ENCODE measurements at places on chromosomes 12 and 14. TPM values are rescaled to one million over a fixed set of nuclear protein-coding genes. Genes with fewer than 3 reads are reported as not detected.

The POTEM gene
- not detected for total RNA-seq

DNA sequence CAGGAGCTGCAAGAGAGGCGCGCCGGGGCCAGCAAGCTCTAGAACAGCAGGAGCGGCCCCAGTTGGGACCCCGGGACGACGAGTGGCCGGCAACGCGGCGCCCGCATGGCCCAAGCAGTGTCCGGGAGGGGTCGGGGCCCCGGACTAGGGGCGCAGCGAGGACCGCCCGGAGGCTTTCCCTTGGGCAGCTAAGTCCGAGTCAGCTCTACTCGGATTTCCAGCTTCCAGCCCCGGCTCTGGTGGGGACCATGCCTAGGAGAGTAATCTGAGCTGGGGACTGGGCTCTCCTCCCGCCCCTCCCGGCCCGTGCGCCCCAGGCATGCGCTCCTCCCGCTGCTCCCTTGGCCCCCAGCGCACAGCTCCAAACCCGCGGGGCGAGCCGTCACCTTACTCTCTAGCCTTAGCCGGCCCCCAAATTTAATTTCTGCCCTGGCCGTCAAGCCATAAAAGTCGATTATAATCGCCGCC, 41.6 kb upstream of the CAPRIN2 start:
- no peak for DNase-seq

GRCh38 chr12:121918679-121919038, 267 bp downstream of the CFAP251 start:
- DNase-seq = no peak

- DNase-seq = peak; percentile 92
These were observed 514 bp upstream of the ATXN2 start for GRCh38 chr12:111599453-111600204.

The AVPR1A gene
- 0.43 TPM for total RNA-seq

The REP15 gene
- total RNA-seq = 3.1 TPM

DNA sequence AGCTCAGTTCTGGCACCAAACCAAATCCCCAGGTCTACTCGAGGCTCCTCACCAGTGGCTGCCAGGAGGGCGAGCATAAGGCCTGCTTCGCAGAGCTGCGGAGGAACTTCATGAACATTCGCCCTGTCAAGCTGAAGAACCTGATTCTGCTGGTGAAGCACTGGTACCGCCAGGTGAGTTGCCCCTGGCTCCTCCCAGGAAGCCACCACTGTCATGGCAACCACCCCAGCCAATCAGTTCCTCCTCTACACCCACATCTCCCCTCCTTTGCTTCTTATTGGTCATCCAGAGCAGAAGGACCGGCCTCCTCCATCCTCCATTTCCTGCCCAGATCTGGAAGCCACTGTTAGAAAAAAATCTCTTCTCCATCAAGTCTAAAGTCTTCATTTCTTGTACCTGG, 17.2 kb upstream of the OAS2 start:
- no peak for DNase-seq

DNA sequence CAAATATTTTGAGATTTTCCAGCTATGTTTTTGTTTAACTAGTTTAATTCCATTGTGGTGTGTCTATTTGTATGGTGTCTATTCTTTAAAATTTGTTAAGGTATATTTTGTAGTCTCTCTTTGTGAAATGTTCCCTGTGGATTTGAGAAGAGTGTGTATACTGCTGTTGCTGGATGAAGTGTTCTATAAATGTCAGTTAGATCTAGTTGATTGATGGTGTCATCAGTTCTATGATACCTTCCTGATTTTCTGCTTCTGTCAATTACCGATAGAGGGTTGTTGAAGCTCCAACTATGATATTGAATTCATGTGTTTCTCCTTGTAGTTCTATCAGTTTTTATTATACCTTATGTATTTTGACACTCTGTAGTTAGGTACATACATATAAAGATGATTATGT, 53.1 kb downstream of the FUT8 start:
- DNase-seq = no peak

The FUT8 gene
- total RNA-seq = 13.5 TPM

The CD4 gene
- 3.2 TPM for total RNA-seq

DNA sequence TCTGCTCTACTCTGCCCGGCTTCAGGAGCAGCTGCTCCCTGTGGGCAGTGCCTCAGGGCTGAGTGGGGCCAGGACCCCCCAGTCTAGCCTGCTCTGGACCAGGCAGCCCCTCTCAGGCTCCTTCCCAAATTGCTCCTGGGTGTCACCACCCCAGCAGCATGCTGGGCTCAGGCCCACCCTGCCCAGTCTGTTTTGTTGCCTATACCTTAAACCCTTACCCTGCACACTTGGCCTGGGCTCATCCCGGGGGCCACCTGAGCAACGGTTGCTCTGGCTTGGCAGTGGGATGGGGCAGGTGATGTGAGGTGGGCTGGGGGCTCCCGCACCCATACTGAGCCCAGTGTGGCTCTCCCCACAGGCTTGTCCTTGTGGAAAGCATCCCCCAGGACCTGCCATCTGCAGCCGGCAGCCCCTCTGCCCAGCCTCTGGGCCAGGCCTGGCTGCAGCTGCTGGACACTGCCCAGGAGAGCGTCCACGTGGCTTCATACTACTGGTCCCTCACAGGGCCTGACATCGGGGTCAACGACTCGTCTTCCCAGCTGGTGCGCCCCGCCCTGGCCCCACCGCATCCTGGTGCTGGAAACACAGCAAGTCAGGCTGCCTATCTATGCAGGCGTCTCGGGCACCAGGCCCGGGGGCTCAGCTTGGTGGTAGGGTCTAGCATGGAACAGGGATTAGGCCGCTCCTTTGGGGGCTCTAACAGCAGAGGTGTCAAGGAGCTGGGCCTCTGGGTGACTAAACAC, 3.9 kb downstream of the PLD4 start:
- DNase-seq = no peak

DNA sequence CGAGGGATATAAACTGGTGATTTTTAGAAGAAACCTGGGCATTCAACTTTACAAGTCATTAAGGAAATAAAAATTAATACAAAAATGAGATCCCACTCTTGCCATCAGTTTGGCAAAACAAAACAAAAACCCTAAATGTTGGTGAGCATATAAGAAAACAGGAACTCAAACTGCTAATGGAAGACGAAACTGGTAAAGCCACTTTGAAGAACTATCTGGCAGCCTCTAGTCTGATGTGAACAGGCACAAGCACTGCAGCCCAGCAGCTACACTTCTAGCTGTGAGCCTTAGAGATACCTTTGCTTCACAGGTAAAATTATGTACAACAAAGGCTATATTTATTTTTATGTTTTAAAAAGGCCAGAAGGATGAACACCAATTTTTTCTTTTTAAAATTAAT, 459.6 kb downstream of the ZFP36L1 start:
- no peak for DNase-seq

GRCh38 chr14:57508756-57509155, 15.1 kb upstream of the CCDC198 start:
- DNase-seq = no peak

The SLC39A5 gene
- not detected for total RNA-seq

DNA sequence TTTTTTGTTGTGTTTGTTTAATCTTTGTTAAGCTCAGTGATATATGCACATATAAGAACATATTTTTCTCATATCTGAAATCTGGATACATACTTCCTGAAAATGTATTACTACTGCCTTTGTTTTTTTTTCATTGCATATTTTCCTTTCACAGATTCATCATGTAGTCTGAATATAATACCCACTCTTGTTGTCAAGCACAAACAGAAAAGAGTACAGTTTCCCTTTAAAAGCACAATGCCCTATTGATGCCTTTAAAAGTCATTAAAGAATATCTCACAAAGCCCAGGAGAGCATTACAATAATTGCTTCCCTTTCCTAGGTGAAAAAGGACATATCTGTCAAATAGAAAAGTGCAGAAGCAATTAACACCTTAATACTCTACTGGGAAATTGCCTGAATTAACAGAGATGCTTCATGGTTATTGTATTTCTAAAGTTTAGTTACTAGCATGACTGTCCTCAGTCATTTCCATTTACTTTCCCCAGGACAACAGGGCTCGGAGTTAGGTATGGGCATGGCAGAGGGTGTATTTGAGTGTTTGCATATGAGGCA, 107.4 kb downstream of the GRIP1 start:
- DNase-seq = no peak

GRCh38 chr14:91351512-91351862, 66.1 kb downstream of the CCDC88C start:
- no peak for DNase-seq

The OR4K15 gene
- not detected for total RNA-seq

DNA sequence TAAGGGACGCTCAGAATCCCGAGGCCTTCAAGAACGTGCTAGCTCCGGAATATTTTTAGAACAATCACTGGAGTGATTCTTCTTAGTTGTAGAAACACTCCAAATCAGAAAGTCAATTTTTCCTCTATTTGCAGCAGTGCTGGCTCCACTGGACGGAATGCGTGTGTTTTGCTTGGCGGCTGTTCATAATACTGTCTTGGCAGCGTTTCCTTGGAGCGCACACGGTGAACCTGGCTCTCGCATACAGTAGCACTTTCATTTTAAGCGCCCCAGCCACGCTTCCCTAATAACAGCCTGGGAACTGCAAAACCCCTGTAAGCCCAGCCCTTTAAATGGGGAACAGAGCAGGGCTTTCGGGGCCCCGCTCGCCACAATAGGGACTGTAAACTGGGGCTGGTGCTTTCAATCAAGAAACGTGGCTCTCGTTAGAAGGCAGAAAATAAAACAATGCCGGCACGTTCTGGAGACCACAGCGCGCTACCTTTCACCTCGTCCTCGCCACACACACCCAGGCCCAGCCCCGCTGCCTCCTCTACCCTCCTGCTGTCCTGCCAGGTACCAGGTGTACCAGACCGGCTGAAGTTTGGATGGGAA, 79.9 kb downstream of the BCL11B start:
- peak; percentile 78 for DNase-seq

- no peak for DNase-seq
These were observed 12.3 kb downstream of the NKX2-8 start for GRCh38 chr14:36570065-36570464.

- DNase-seq = peak; percentile 61
These were observed 910 bp upstream of the SRP54 start for GRCh38 chr14:34981743-34982420.

DNA sequence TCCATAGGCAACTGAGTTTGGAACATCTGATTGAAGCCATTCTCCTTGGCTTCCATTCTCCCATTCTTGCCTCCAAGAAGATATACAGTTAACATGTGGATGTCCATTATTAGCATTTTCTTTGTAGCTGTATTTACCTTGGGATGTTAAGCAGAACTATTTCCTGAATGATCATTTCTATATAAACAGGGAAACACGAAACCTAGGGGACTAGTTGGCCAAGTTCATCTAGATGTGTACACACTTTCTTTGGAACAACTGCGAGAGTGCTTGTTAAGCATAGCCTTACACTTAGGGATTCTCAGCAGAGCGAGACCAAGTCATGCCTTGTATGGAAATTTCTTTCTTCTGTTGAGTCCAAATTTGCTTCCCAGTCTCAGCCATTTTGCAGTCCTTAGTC, 42.1 kb downstream of the DRAM1 start:
- DNase-seq = no peak

The PIK3C2G gene
- not detected for total RNA-seq

The FANCM gene
- 1.9 TPM for total RNA-seq

DNA sequence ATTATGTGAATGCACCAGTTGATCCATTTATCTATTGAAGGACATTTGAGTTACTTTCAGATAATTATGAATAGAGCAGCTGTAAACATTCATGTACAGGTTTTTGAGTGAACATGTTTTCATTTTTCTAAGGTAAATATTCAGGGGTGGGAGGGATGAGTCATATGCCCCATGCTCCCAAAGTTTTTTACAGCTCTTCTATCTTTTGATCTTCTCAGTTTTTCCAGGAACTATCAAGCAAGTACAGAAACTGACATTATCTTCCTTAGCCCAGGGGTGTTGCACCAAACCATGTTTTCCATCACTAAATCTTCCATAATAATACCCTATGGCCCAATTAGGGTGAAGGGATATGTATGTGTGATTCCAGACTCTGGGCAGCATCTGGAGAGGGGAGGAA, 384.5 kb downstream of the EMP1 start:
- no peak for DNase-seq

DNA sequence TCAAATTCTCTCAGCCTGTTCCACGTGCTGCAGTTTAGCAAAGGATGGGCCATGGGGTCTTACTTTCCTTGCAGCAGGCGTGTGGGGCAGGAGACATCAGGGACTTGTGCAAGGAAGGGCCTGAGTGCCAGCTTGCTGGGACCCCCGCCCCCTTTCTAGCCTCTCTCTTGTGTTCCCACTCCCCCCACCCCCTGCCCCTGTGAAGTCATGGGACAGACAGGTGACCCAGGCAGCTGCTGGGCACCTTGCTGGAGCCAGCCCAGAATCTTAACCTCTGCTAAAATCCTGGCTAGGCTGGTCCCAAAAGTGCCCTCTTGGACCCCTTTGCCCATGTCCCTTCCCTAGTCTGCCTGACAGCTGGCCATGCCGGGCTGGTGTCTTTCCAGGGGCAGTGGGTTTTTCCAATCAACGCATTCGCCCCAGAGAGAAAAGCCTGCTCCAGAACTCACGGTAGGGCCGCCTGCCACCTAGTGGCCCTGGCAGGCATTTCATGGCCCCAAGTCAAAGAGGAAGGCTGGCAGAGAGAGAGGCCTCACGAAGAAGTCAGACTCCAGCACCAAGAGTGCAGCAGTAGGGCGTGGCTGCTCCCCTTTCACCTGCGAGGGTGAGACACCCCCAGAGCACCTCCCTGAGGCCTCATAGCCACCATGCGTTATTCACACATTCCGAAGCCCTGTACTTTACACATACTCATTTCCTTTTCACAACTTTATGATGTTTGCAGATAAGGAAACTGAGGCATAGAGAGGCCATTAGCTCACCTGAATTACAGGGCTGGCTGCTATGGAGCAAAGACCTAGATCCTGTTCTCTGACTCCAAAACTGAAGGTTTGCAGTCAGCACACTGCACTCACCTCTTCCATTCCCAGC, 67.4 kb downstream of the LGMN start:
- DNase-seq = no peak

DNA sequence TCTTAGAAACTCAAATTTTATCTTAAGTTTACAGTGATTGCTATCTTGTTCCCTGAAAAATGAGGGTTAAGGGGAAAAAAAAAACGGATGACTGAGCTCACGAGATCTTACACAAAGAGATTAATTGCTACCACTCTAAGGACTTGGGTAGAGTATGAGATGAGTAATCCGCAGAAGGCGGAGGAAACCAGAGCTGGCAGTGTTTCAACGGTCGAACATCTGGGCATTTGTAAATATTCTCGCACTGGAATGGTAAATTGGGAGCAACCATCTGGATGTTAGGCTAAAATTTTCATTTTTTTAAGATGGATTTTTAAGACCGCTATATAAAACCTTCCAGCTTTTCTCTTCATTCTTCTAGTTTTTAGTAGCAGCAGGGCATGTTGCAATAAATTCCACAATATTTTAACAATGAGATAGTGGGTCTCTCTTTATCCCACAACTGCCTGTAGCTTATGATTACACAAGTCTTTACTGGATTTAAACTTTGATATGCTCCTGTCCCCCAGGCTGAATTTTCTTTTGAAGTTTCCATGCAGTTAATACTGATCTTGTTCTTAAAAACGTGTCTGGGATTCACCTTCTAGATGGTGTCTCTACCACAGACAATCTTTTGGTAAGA, 1324.1 kb downstream of the AACS start:
- no peak for DNase-seq

- no peak for DNase-seq
These were observed 82.9 kb downstream of the CHGA start for GRCh38 chr14:93005838-93006237.

The PPFIBP1 gene
- 65.2 TPM for total RNA-seq
